ENCODE measurements at places on chromosomes 6 and 20. TPM values are rescaled to one million over a fixed set of nuclear protein-coding genes. Genes with fewer than 3 reads are reported as not detected.

DNA sequence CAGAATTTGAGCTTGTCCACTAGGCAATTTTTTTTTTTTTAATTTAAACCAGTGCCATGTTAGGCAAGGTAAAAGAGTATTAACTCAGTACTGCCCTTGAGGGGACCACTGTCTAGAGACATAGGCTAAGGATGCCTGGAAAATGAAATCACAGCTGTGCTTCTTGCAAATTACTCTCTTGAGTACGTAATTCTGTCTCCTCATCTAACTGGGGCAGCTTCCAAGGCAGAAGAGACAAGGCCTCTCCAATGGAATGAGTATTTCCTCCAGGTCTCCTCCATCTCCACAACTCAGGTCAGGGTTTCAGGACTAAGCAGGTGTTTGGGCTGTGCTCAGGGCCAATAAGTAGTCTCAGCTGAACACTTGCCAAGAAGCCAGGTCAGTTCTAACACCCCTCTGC is 33.8 kb upstream of the MRPS10 start:
- DNase-seq, result no peak

Gene NOX3
- total RNA-seq, result not detected

DNA sequence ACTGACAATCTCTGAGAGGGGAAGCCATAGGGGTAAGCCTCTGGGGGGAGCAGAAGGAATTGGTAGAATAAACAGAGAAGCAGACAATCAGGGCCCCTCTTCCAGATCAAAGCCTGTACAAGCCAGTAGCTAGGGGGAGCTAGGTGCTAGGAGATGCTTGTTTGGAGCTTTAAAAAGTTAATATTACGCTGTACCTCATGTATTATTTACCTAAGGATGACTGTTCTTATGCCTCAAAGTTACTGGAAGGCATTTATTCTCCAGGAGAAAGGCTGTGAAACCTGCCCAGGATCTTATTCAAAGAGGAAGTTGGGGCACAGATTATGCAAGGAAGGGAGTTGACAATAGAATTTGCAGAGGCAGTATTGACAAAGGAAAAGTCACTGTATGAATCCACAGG is 111.8 kb upstream of the SLC35F1 start:
- DNase-seq, result no peak

- DNase-seq, result no peak
Measured at GRCh38 chr6:20540683-20541082, 6.4 kb downstream of the CDKAL1 start.

DNA sequence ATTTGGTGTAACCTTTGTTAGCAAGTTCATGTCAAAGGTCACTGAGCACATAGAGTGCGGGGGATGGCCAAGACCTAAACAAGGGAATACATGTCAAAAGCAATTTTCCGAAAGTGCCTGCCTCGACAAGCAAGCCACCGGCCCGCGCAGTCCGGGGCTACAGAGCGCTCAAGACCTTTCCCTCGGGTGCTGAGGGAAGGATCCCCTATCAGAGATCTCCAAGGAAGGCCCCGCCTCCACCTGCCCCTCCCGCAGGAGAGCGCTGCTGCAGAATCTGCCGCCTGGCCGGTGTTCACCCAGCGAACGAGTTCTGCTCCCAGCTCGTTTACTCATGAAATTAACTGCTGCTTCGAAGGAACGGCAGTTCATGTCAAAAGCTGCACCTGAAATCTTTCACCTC is 252.7 kb downstream of the BMP7 start:
- DNase-seq, result no peak

- no peak for DNase-seq
Measured at GRCh38 chr6:33822575-33823395, 19.0 kb upstream of the MLN start.

Gene UTRN
- total RNA-seq, result 39.8 TPM

DNA sequence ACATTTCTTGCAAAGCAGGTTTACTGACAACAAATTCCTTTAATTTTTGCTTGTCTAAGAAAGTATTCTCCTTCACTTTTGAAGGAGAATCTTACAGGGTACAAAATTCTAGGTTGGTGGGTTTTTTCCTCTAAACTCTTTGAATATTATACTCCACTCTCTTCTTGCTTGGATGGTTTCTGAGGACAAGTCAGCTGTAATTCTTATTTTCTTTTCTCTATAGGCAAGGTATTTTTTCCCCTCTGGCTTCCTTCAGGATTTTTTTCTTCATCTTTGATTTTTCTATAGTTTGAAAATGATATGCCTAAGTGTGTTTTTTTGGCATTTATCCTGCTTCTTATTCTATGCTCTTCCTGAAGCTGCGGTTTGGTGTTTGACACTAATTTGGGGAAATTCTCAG is 112.5 kb upstream of the HIVEP1 start:
- no peak for DNase-seq

Gene TMC2
- not detected for total RNA-seq

Gene CTAGE9
- total RNA-seq, result not detected

DNA sequence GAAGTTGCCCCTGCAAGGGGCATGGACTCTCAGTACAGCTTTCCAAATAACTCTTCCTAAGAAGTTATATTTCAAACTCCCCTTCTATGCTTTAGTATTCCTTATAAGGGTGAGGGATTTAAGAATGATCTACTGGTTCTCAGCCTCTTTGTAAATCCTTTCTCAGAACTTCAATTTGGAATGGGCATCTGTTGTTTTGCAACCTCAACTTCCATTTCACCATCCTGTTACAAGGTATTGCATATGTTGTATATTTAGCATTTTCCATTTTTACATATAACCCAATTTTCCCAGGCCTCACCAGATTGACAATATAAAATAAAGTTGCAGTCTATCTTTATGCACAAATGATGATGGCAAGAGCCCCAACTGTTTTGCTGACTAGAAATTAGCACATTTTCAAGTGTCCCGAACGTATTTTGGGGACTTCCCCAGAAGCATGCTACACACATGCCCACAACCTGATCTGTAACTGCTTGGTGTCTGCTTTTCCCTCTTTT is 154.9 kb upstream of the CARMIL1 start:
- no peak for DNase-seq

GRCh38 chr6:17536586-17536985 is 63.5 kb upstream of the FAM8A1 start:
- DNase-seq, result no peak

GRCh38 chr6:107642861-107643328 is 153.0 kb downstream of the SOBP start:
- DNase-seq, result no peak

Gene ZNF334
- 0.62 TPM for total RNA-seq

- DNase-seq, result no peak
Measured at GRCh38 chr6:139337830-139338229, 36.6 kb downstream of the CITED2 start.

GRCh38 chr6:148535976-148536375 is 193.3 kb downstream of the SASH1 start:
- no peak for DNase-seq
